ENCODE measurements at places on chromosomes 11 and 22.

DNA sequence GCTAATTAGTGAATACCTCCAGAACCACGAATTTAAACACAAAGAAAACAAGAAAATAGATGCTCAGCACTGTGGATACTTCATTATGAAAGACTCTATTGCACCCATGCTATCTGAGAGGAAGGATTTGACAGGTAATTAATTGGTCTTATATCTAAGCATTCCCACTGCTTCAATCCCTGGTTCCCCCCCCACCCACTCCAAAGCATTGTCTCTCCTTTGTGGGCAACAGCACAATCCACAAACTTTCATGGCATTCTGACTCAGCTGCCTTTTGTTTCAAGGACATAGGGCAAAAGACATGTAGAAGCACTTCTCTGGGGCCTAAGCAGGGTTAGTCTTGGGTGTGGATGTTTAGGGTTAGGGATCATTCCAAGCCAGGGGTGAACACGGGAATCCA is 551.4 kb downstream of the BUD13 start:
- DNase-seq: no peak

GRCh38 chr11:29231991-29232390 is 784.8 kb downstream of the KCNA4 start:
- no peak for DNase-seq

DNA sequence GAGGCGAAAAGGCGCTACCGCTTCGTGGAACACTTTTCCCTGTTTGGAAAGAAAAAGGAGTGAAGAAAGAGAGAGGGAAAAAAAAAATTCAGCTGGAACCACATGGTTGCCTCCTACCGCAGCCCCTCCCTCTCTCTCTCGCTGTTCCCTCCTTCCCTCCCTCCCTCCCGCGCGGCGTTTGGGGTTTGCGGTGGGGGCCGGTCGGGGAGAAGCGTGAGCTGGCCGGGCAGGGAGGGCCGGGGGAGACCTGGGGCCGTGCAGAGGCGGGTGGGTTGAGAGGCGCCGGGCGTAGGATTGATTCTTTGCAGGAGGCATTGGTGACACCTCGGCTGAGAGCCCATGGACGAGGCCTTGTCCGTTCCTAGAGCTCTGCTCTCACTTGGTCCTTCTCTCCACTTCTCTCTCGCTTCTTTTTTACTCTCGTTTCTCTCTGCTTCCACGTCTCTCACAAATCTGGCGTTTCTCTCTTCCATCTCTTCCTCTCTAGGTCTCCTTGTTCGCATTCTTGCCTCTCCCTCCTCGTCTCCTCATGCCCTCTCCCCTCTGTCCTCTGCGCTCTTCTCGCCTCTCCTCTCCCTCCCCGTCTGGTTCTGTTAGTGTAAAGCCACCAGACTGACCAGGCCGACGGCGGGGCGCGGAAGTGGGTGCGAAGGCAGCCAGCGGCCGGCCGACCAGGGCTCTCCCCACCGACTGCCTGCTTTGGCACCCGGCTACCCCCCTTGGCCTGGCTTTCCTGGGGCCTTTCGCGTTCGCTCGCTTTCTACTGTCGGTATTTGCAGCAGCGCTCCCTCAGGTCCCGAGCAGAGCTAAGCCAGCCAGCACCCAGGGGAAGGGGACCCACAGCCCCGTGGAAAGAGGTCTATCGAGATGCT is at the start of gene CLMP:
CLMP (minus strand) TSS at position 61 of the 872 bp plus-strand sequence. CDS start 308 bp downstream, outside the sequence.
- no peak for DNase-seq

DNA sequence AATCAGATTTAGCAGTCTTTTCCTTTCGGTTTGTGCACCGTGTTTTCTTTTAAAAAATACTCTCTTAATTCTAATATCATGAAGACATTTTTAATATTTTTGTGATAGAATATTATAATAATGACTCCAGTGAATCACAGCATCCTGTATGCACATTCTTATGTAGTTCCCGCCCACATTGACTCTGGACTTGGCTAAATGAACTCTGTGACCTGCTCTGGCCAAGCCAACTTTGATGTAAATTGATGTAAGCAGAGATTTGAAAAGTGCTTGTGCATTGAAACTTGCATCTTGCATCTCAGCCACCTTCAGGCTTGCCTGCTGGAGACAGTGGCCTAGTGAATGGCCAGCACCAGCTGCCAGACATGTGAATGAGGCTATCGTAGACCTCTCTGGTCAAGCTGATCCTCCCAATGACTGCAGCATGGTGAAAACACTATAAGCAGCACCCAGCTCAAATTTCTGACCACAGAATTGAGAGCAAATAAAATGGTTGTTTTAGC is 29.2 kb upstream of the PGM2L1 start:
- no peak for DNase-seq

DNA sequence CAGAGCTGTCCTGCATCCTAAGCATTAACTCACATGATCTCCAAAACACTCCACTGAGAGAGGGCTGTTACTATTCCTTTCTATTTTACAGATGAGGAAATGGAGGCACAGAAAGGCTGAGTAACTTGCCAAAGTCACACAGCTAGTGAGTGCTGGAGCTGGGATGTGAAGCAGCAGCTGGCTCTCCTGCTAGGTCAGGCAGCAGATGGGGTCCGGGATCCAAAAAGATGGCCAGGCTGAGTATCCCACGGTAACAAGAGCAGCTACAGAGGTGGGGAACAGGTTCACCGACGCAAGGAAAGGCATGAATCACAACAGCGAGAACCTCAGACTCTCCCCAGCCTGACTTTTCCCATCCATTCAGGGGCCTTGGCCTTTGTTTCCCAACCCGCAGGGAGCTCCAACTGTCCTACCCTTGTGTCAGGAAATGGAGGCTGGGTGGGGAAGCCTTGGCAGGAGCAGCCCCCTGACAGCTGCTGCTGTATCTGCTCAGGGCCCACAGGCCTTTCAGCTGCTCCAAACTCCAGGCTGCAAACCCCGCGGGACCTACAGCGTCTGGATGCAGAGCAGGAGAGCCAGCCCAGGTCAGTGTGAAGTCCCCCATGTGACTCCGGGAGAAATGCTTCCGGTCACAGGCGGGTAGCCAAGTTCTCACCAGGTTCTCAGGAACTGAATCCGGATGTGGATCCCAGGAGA is 29.5 kb downstream of the DKK3 start:
- no peak for DNase-seq

DNA sequence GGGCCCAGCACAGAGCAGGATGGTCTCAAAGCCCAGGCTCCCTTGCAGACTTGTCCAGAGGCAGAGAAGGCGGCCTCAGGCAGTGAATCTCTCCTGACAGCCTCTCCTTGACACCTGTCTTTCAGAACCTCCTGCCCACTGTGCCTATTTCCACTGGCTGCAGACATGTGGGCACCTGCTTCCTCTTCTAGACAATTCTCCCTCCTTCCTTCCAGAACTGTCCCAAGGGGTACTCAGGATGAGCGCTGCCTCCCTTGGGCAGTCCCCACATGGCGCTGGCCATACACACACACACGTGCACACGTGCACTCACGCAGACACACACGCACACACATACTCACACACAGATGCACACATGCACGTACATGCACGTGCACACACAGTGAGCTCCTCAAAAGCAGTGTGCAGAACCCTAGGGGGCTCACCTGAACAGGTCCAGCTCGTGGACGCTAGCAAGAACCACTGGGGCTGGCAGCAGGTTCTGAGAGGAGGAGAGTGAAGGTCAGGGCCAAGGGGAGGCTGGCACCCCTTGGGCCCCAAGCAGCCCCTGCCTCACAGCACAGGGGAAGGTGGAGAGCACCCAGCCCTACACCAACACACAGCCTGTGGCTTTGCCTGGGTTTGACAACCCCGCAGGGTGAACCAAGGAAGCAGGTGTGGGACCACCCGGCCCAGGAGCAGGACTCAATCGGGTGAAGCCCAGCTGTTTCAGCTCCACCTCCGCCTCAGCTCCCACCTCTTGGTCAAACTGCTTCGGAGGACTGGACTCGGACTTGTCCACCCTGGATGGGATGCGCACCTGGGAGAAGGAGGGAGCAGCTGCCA is 8.1 kb upstream of the PLXNB2 start:
- DNase-seq: no peak

GRCh38 chr11:113077379-113077778 is 116.2 kb downstream of the NCAM1 start:
- no peak for DNase-seq

- no peak for DNase-seq
These were observed 3.5 kb upstream of the RAB1B start for GRCh38 chr11:66264914-66265313.

DNA sequence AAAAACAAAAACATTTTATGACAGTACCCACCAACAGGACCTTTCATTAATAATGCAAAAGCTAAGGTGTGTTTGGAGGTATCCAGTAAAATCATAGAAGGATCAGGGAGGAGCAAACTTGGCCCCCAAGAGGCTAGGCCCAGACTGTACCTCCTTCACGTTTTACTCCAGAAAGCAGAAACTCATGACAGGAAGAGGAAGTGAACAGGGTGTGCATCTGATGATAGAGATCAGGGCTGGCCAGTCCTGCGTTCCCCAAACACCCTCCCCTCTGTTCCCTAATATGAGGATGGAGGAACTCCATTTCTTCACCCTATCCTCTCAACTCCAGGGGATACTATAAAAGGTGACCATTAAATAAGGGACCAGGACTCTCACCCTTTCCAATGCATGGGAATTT is 10.2 kb upstream of the MS4A12 start:
- no peak for DNase-seq

DNA sequence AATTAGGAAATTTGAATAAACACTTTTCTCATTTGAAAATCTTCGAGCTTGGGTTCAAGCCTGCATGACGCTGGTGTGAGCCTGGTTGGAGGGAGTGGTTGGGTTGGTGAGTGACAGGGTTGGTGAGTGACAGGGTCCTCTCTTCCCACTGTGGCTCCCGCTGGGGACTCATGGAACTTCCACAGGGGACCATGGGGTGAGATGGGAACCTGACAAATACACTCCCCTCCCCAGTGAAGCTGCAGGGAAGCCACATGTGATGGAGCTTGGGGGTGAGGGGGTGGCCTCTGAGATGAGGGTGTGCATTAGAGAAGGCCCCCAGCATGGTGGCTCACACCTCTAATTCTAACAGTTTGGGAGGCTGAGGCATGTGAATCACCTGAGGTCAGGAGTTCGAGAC is 66.8 kb downstream of the RTL6 start:
- no peak for DNase-seq

- no peak for DNase-seq
These were observed 26.9 kb downstream of the MRPL16 start for GRCh38 chr11:59783632-59784090.

DNA sequence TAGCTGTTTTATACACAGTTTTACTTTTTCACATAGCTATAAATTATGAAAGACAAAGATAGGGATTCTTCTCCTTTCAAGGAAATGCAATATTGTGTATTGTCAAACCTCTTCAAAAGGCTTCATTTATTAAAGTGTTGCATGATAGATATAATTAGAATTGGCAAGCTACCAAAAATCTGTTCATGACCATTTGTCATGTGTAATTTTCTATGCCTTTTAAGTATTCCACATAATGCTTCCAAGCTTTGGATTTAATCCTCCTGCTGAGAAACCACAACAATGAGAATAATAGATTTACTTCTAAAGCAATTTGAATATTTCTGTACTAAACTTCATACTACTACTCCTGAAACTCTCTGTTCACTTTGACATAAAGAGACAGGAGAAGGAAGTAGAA is 403.2 kb upstream of the CCDC179 start:
- no peak for DNase-seq

DNA sequence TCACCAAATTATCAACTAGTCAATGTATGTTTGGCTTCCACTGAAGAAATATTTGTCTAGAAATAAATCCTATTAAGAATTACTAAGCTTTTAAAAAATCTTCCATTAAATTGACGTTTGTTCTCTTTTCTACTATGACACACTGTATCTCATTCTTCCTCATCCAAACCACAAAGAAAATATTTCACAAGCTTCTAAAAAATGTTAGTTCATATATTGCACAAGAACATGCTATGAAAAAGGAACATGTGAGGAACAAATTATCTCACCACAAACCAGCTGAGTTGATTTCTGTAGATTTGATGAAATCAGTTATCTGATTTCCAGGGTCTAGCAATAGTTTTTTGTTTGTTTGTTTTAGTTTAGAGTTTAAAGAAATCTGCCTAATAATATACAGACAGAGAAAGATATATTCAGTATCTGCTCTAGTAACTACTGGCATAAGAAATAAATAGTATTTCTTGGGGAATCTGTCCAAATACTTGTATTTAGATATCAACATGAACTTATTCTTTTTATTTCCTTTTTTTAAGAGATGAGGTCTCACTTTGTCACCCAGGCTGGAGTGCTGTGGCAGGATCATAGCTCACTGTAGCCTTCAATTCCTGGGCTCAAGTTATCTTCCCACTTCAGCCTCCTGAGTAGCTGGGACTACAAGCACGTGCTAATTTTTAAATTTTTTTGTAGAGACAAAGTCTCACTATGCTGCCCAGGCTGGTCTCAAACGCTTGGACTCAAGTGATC is 161.7 kb downstream of the ATG16L2 start:
- DNase-seq: no peak

DNA sequence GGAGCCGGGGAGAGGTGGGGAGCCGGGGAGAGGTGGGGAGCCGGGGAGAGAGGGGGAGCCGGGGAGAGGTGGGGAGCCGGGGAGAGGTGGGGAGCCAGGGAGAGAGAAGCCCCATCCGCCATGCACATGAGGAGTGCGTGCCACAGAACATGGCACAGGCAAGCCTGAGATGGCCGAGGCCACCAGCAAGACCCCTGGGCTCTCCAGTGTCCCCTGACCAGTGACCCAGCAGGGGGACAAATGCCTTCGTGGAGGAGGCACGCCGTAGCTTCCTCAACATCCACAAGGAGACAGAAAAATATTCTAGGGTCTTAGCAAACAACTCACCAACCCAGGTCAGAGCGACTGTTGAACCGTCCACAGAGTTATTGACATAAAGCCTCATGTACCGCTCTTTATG is 618.8 kb downstream of the TBC1D22A start:
- no peak for DNase-seq

DNA sequence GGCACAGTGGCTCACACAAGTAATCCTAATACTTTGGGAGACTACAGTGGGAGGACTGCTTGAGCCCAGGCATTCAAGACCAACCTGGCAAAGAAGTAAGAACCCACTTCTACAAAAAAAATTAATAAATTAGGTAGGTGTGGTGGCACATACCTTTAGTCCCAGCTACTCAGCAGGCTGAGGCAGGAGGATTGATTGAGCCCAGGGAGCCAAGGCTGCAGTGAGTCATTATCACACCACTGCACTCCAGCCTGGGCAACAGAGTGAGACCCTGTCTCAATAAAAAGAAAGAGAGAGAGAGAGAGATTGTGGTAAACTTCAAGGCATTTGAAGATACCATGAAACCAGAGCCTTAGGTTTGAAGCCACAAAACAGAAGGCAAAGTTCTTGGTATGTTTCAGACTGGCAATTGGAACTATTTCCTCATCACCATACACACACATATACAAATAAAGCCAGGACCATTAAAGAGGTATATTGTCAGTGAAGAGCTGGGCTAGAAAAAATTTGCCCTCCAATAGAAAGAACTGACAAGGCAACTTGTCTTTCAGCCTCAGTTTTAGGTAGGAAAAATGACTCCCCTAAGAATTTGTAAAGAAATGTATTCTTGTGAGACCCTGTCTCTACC is 24.6 kb upstream of the B3GNT6 start:
- DNase-seq: no peak

DNA sequence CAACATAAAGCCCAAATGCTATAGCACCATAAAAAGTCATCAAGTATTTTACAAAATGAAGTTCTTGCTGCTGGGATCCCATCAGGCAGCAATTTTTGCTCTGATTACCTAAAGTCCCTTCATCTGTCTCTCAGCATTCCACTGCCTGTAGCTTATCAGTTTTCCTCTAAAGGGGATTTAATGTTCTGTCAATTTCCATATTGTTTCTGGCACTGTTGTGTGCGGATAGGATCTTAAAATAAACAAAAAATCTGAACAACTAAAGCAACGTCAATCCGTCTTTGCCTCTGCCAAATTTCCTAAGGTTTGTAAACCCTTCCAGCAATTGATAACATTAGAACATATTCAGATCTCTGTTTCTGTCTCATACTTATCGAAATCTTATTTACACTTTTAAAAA is 1126.3 kb upstream of the RAG2 start:
- DNase-seq: no peak

GRCh38 chr22:22752556-22753477 is 108.4 kb downstream of the GGTLC2 start:
- DNase-seq: no peak

All from globus pallidus (tissue), 1 donor.